A172 (cell line): ENCODE measurements at places on chromosomes 6 and 20.

- no peak for DNase-seq
These were observed 1195.9 kb upstream of the MAP3K7 start for GRCh38 chr6:91782802-91783201.

DNA sequence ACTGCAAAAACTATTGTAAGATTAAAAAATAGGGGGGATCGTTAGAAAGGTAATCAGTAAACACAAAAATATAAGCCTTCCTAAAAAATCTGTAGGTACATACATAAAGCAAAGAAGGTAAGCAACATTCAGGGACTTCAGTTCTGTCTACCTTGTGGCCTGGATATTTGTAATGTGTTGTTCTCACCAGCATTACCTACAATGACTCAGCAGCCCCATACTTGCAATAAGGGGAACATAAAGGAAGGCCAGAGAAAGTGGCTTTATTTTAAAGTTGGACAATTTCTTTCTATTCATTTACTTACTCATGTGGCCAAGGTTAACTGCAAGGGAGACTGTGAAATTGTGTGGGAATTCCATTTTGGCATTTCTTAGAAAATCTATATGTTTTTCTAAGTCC is 277.2 kb upstream of the PREP start:
- no peak for DNase-seq

DNA sequence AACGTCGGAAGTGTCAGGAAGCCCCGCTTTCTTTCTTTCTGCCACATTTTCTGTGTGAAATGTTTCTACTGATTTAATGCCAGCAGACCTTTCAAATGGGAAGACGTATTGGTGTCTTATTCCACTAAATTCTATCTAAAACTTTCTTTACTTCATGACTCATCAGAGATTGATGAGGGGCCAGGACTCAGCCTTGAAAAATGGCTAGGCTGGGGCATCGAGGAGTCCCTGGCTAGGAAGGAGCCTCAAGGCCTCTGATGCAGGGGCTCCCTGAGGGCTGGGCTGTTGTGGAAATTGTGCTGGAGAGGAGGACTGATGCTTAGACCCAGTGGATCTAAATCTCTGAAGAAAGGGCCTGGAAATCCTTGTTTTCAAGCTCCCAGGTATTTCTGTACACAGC is 192.8 kb upstream of the PDE10A start:
- no peak for DNase-seq

DNA sequence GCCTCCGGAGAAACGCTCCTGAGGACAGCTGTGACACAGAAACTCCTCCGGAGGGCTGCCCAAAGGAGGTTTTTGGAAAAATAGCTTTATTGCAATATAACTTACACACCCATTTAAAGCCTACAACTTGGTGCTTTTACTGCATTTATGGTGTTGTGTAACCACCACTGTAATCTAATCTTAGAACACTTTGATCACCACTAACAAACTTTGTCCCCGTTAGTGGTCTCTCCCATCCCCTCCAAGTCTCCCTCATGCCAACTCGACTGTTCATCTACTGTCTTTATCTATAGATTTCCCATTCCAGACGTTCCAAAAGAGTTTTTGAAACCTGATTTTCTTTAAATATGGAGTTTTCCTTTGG is 62.8 kb downstream of the SYNJ2 start:
- DNase-seq, result no peak

DNA sequence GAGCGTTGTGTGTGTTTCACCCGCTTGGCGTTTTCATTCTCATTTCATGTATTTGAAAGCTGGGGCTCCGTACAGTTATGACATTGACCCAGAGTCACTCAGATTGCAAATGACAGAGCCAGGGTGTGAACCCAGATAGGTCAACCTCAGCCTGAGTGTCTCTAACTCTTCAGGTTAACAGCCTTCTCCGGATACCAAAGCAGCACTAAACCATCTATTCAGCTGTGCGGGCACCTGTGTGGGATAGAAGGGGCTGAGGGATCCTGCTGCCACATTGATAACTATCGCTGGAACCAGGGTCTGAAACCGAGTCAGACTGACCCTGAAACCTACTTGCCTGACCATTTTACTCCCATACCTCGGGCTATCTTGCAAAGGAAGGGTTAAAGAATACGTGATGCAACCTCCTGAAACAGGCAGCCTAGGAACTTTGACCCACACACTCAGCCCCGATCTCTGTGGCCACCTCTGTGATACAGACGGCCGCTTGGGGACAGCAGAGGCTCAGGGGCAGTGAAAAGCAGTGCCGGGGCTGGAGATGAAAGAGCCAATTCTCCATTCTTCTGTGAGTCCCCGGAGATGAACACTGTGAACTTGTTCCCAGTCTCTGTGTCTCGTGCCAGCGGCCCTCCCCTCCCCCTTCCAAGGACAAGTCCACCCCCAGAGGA is 233.5 kb upstream of the QKI start:
- DNase-seq, result peak; percentile 3
